Bone marrow (tissue), 2 donors: ENCODE measurements at places on chromosomes 7 and 10.
A peak's percentile ranks its signal among the peaks of the same experiment; 100 is the strongest.

- no peak for DNase-seq
Observed at GRCh38 chr7:83985821-83986220, 208.8 kb downstream of the SEMA3A start.

- DNase-seq, result no peak
Observed at GRCh38 chr7:132941905-132942304, 140.0 kb downstream of the CHCHD3 start.

GRCh38 chr7:996079-996872 lies 13.3 kb downstream of the CYP2W1 start:
- DNase-seq, result no peak

DNA sequence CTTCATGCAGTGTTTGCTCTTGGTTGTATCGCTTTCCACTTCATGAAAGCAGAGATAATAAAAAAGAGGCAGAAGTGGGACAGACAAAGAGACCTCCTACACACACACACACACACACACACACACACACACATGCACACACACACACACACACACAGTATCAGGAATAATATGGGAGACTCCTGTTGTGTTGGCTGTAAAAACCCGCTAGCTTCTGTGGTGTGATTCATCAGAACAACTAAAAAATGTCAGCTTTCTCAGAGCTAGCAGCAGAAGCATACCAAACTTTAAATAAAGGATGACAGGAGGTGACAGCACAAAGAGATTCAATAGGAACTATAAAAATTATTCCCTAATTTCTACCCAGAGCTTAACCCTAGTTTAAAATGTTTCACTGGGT lies 148.2 kb upstream of the LRRTM3 start:
- no peak for DNase-seq

DNA sequence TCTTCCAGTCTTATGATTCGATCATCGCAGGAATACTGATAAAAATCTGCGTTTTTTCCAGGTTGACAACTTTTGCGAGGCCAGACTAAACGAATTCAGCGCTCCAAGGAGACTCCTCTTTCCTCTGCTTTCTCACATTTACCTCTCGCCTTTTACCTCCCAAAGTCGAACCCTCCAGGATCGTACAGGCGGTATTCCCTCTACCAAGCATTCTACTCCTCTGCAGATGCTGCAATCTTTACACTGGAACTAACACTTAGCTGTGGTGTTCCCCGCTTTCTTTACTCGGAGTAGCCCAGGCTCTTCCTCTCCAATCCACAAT lies 449 bp downstream of the NUDT5 start:
- DNase-seq, result no peak

GRCh38 chr7:16498122-16498521 lies 28.5 kb upstream of the LRRC72 start:
- no peak for DNase-seq

- DNase-seq, result no peak
Observed at GRCh38 chr10:26810435-26811026, 50.2 kb downstream of the ABI1 start.

DNA sequence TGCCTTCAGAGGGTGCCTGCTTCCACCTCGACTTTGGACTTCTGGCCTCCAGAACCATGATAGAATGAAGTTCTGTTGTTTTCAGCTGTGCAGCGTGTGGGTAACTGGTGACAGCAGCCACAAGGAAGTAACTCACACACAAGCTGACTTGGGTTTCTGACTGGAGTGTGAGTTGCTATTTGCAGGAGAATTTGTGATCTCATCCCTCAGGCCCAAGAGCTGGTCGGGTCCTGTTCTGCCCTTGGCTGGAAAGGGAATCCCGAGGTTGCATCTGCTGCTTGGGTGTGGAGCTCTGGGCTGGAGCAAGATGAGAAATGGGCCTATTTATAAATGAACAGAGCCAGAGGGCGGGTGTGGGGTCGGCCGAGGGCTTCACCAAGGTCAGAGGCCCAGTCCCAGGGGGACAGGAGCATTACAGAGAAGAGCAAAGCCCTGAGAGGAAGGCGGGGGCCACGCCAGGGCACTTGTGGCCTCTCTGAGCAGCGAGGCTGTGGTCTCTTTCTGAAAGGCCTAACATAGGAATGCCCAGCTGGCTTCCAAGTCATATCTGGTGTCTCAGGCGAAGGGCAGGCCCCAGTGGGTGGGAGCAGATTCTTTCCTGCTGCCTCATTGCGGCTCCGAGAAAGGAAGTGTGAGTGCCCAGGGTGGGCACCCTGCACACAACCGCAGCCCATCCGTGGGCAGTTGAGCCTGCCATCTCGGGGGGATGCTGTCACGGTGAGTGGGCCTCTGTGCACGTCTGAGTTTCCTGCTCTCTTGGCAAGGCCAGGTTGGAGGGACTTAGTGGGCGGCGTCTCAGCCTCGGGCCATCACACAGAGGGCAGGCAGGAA lies 26.5 kb upstream of the C10orf71 start:
- peak; percentile 80 for DNase-seq

DNA sequence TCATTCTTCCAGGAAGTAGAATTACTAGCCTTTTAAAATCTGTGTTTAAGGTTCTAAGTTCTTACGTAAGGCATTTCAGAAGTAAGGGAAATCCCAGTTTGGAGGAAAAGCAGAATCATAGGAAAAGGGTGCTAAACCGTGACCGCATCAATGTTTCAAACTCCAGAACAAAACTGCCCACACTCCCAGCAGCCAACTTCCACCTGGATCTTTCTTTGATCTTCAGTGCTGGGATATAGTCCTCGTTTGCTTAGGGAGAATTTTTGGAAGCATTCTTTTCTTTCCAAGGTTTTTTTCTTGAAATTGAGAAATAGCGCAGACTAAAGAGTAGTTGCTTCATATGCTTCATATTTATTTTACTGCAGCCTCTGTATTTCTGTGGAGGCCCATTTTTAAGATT lies 8.9 kb downstream of the PROSER2 start:
- no peak for DNase-seq

DNA sequence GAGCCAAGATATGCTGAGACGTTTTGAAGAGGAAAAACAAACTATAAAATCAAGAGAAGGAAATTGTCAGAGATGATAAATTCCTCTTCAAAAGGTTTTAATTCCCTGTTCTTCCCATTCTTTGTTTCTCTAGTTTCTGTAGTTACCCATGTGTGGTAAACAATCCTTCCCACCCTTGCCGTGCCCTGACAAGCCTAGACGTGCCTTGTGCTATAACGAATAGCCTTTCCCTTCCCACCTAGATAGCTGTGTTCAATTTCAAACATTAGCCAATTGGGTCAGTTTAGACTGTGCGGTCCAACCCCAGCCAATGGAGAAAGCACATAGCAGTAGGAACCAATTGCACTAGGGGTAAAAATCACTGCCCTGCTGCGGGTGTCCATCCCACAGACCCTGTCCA lies 138.1 kb downstream of the RALA start:
- DNase-seq, result no peak

- DNase-seq, result no peak
Observed at GRCh38 chr7:36082910-36083309, 70.1 kb upstream of the EEPD1 start.

DNA sequence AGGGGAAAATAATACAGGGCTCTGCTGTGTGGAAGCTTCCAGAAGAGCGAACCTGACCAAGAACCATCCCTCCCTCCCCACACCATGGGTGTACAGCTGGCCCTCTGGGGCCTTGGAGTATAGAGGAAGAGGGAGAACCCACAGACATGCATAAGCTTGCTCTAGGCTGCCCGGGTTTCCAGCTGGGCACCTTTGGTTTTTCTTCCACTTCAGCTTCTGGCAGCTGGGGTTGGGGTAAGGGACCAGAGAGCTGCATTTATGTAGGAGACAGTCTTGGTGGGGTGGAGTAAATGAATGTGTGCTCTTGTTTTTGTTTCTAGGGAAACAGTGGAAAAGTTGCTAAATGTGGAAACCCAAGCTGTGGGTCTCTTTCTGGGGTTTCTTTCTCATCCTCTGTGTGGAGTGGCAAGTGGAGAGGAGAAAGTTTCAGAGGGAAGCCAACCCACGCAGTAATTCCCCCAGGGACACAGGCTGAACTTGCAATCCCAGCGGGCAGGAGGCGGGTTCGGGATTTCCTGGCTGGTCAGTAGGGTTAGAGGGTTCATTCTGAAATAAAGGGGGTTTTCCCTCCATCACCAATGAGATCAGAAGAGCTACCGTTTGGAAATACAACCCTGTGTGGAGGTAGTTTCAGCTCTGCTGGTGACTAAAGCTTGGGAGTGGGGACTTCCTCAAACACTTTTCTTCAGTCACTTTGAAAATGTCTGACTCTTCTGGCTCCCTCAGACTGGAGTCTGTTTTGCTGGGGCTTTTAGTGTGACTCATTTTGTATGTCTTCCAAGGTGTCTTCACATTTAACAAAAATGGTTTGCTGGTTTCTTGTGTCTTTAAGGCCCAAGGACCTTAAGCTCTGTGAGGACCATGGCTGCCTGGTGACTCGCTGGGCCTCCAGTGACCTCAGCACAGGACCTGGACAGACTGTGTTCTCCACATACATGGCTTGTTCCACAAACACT lies 22.2 kb upstream of the SRGN start:
- peak; percentile 89 for DNase-seq

GRCh38 chr10:73172867-73173266 lies 4.9 kb downstream of the FAM149B1 start:
- DNase-seq, result no peak

GRCh38 chr10:36542493-36542892 lies 582.9 kb upstream of the ANKRD30A start:
- DNase-seq, result no peak

- peak; percentile 61 for DNase-seq
Observed at GRCh38 chr10:88793712-88794299, 8.7 kb upstream of the LIPM start.

DNA sequence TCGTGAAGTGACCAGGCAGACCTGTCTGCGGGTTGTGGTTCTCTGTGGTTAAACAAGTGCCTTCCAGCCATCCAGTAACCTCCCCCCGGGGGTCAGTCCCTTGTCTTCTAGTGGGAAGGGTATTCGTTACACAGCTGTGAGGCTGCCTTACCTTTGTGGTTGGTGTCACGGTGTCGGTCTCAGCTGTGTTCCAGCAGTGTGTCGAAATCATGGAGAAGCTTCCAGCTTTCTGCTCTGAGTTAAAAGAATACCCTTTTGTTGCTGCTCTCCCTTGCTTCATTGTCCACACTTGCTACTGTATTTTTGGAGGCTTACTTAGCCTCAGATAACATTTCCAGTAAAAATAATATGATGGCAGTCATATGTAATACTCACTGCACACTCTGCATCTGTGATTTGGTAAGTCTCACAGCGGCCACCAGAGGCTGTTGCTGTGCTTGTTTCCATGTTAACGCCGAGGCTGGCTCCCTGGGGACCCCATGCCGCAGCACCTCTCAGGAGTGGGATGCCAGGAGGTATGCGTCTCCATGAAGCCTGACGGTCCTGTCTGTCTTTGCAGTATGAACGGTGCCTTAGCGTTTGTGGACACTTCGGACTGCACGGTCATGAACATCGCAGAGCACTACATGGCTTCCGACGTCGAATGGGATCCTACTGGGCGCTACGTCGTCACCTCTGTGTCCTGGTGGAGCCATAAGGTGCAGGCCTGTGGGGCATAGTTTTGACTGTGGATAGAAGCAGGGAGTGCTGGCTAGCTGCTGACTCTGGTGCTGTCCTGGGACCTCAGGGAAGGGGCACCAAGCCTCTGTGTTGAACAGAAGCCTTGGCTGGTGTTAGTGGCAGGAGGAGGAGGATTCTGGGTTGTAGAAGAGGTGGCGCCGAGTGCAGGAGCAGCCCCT lies 20.5 kb downstream of the EIF3B start:
- DNase-seq, result no peak

DNA sequence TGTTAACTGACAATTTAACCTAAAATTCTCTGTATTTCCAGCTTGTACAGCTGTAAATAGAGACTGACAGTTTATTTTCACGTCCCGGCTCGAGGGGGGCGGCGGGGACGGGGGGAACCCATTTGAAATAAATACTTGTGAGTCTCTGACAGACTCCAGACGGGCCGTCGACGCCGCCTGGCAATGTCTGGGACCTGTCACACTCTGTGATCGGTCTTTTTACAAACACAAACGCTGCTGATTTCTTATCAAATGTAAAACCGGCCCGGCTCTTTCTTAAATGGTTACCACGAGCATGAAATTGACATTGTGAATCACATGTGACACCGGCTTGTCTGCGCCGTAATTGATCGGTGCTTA lies 57.0 kb downstream of the UNCX start:
- DNase-seq, result no peak

- no peak for DNase-seq
Observed at GRCh38 chr10:19937989-19938388, 121.8 kb downstream of the PLXDC2 start.

- no peak for DNase-seq
Observed at GRCh38 chr10:74778436-74779094, 47.8 kb upstream of the KAT6B start.

- peak; percentile 23 for DNase-seq
Observed at GRCh38 chr10:3339531-3339950, 167.0 kb upstream of the PITRM1 start.

GRCh38 chr10:78868456-78868855 lies 200.3 kb upstream of the ZMIZ1 start:
- no peak for DNase-seq

DNA sequence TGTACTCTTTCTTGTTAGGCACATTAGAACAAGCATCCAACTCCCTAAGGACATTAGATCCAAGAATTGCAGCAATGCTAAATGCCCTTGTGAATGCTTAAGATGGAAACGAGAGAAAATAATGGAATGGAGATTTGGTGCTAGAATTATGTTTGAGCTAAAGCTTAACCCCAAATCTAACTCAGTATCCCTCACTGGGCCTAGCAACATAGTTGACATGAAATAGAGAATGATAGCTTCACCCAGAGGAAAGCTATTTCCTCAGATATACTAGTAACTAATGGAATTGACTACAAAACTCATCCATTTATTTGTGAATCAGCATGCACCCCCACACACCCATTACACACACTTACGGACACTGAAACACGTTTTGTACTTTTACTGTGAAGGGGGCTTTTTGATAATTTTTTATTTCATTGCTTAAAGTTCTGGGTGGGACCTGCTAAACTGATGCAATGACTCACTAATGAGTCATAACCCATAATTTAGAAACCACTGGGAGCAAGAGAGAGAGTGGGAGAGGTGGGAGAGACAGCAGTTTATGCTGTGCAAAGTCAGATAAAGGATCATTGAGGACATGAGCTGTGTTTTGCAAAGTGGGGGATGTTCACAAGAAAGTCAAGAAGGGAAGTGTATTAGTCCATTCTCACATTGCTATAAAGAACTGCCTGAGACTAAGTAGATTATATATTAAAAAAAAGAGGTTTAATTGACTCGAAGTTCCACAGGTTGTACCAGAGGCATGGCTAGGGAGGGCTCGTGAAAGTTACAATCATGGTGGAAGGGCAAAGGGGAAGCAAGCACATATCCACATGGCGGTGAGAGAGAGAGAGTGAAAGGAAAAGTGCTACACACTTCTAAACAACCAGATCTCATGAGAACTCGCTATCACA lies 382.7 kb downstream of the SFMBT2 start:
- peak; percentile 87 for DNase-seq

- DNase-seq, result no peak
Observed at GRCh38 chr7:131094685-131095084, 233.0 kb upstream of the MKLN1 start.

DNA sequence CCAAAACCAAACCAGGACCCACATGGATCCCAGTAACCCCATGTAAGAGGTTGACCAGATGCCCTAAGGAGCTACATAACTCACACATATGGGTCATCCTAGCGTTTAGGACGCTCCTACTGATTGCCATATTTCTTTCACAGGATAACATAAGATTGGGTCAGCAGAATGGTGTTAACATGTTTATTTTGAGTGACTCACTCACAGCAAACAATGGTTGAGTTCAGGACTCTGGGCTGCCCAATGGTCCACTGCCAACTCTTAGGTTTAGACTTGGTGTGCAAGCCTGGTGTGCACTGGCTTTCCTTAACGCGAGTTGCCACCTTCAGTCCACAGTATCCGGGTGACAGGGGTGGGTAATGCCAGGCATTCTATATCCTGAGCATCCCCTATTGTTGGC lies 211.5 kb downstream of the GPAM start:
- DNase-seq, result no peak

GRCh38 chr10:126500866-126501265 lies 112.6 kb upstream of the ADAM12 start:
- no peak for DNase-seq
